ENCODE measurements at places on chromosomes 12 and 14.

DNA sequence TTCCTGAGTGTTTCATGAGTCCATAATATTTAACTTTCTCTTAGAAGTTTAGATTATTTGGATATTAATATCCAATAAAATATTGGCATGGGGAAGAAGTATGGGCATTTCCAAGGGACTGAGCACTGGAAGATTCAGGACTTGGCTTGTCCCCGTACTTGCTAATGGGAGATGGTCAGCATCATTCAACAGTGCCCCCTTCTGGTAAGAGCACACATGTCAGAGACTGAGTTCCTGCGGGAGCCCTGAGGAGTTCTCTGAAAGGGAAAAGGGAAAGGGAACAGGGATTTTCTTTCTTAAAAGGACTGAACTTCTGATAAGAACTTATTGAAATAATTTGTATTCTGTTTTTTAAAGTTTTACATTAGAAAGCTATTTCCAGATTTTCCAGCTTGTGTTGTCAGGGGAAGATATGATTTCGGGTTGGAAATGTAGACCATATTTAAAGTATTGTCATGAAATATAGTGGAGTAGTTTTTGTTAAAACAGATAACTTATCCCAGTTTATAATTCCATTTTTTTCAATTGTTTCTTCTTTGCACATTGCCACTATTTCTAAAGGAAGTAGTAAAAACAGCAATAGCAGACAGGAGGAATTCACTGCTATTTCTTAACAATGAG, 59.8 kb upstream of the C12orf71 start:
- peak; percentile 5 for DNase-seq

DNA sequence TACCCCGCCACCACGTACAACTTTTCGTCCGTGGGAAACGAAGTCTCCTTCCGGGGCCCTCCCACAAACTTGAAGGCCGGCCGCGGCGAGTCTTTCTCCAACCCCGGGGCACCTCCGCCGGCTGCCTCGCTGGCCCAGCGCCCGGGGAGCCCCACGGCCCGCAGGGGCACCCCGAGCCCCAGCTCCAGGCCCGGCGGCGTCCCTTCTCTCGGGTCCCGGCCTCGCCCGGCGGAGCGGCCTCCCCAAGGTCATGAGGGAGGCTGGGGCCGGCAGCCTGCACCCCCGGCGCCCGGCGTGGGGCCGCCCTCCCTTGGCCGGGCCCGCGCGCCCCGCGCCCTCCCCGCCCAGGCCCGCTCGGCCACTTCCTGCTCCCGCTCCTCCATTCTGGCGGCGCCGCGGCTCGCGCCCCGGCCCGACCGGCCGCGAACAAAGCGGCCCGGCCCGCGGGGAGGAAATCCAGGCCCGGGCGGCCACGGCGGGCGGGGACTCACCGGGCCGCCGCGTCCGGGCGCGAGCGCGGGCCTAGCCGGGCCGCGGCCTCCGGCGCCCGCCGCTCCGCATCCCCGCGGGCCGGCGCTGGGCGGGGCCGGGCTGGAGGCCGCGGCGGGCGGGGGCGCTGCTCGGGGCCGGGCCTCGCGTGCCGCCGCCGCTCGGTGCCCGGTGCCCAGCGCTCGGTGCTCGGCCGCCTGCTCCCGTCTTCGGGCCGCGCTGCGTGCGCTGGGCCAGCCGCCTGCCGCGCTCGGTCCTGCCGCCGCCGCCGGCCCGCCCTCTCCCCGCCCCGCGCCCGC, at the start of gene AKT1:
Gene AKT1 (minus strand): TSS at position 756 of the 788 bp plus-strand sequence. CDS start 3,105 bp downstream, outside the sequence.
- no peak for DNase-seq

DNA sequence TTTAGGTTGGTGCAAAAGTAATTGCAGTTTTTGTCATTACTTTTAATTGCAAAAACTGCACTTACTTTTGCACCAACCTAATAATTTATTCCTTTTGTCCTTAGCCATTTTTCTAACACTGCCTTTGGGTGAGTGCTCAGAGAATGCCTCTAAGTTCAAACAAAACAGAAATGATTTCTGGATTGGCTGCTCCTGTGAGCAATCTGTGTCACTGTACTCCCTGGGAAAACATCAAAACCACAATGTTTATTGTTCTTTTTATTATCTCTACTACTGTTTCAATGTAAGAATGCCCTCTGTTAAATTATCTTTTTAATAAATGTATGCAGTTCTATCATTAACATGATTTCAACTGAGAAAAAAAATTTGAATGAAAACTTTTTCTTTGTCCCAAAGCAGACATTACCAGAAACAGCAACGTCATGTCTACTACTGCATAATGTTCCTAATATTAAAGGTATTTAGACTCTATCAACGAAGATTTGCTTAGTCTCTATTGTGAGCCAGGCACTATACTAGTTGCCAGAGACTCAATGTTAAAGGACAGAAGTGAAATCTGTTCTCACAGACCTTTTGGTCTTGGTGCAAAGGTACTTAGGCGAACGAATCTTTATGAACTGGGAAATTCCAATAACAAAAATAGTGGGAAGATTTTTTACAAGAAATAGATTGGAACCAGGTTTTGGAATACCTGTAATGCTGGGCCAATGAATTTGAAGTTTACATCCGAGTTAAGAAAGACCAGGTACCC, 6.2 kb downstream of the SLC41A2 start:
- no peak for DNase-seq

DNA sequence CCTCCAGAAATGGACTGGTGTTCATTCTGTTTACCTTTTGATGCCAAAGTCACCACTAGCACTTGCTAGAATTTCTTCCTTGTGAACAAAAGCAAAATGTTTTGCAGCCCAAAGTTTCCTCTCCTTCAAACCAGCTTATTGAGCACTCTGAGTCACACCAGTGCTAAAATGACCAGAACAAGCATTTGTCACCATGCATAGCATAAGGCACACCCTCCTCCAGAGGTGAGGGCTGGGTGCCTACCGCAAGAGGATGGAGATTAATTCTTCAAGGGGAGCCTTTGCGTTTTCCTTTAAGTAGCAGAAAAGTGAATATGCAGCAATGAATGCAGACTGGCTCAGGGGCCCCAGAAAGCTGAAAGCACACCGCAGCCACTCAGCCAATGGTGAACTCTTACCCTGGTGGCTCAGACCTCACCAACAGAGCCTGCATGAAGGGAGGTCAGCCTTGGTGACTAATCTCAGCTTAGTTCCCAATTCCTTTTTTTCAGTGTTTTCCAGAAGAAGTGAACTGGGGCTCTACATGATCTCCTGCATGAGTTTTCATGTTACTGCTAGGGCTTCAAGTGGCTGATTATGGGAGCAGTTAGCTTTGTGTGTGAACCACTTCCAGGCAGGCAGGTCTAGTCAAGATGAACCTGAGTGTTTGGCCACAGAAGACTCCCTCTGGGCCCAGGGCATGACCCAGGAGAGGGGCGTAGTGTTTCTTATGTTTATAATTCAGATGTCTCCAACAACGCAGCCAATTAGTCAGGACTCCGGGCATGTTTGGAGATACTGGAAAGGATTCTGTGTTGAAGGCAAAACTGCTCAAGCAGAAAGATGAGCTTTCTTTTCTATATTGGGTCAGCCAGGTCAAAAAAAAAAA, 96.3 kb downstream of the PAX9 start:
- no peak for DNase-seq

Data from stimulated activated CD8-positive, alpha-beta memory T cell treated with anti-CD3 and anti-CD28 coated beads, Interleukin-7, amount 100 ng/mL, for 4 hours (primary cell).